Uterus (tissue), 4 donors: ENCODE measurements at places on chromosomes 4 and X. TPM values are rescaled to one million over a fixed set of nuclear protein-coding genes. Genes with fewer than 3 reads are reported as not detected.

Gene SPANXN4
- total RNA-seq: not detected

DNA sequence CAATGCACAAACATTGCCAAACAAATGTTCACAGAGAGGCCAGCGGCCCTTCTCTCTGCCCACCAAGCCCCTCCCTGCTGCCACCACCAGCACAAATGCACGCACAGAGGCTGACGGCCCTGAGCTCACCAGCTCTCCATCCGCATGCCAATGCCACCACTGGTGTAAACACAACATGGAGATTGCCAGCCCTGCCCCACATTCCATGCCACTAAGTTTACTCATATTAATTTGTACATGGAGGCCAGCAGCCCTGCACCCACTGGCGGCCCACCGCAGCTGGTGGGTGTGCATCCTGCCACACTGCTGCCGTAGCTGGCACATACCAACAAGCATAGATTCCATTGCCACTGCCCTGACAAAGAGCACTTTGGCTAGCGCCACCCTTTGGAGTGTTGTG lies 124.0 kb downstream of the CYLC1 start:
- H3K27ac ChIP-seq: no peak overlapping the region
- no peak overlapping the region for H3K4me3 ChIP-seq
- DNase-seq: no peak
- H3K36me3 ChIP-seq: no peaks in the 10 kb centered on the region
- H3K4me1 ChIP-seq: no peaks in the 10 kb centered on the region
- no peaks in the 10 kb centered on the region for H3K27me3 ChIP-seq

GRCh38 chrX:25003066-25003849 lies 12.5 kb downstream of the ARX start:
- H3K4me3 ChIP-seq: no peak overlapping the region
- H3K27ac ChIP-seq: no peak overlapping the region
- no peaks in the 10 kb centered on the region for H3K4me1 ChIP-seq
- H3K36me3 ChIP-seq: no peaks in the 10 kb centered on the region
- H3K27me3 ChIP-seq: peaks cover 38% of the 10 kb centered on the region

DNA sequence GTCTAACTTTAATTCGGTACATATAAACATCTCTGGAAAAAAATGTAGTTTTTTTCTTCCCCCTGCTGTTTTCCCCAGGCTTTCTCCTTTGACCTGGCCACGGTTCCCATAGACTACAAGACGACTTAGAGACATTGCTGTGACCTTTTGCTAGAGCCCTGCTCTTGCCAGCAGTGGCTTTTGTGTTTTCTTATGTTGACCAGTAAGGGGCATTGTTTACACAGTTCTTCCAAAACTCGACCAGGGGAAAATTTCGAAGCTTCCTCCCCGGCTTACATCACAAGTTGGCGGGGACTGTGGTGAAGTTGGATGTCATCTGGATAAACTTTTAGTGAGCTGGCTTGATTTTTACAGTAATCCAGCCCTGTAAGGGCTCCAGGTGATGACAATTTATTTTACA lies 9.3 kb downstream of the CCDC160 start:
- no peak overlapping the region for H3K4me3 ChIP-seq
- no peaks in the 10 kb centered on the region for H3K27me3 ChIP-seq
- no peak for DNase-seq
- no peaks in the 10 kb centered on the region for H3K4me1 ChIP-seq
- H3K27ac ChIP-seq: no peak overlapping the region
- no peaks in the 10 kb centered on the region for H3K36me3 ChIP-seq

DNA sequence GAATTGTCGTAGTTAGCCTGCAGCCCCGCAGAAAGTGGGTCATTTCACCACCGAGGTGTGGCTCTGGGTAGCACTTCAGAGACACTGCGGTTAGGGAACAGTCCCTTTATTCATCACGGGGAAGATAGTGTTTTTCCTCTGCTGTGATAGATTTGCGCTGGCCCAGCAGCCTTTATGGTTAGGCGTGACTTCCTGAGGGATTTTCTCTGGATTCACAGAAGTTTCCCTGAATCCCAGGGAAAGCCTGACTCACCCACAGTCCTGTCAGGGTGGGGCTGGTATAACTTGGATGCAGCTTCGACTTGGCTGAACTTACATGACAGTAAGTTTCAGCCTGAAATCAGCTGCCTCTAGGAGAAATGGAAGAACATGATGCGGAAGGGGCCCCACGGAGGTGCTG lies 196.3 kb upstream of the HHIP start:
- no peak overlapping the region for H3K4me3 ChIP-seq
- H3K36me3 ChIP-seq: no peaks in the 10 kb centered on the region
- no peaks in the 10 kb centered on the region for H3K4me1 ChIP-seq
- no peak for DNase-seq
- H3K27me3 ChIP-seq: no peaks in the 10 kb centered on the region
